ENCODE measurements at places on chromosomes 2 and 18.

DNA sequence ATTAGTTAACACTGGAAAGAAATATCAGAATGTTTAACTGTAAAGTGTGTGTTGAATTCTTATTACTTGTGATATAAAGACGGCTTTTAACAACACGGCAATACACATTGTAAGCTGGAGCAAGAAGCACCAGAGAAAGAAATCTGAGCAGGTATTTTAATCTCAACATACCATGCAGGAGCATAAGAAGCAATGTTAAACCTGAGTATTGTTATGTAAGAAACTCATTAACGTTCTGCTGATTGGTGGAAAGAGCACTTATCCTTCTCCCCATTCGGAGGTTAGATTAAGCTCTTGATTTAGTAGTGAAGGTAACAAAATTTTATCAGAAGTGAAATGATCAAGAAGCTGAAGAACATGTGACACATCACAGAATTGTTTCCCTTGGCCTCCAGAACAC lies 107.4 kb downstream of the EPC2 start:
- DNase-seq, result no peak

DNA sequence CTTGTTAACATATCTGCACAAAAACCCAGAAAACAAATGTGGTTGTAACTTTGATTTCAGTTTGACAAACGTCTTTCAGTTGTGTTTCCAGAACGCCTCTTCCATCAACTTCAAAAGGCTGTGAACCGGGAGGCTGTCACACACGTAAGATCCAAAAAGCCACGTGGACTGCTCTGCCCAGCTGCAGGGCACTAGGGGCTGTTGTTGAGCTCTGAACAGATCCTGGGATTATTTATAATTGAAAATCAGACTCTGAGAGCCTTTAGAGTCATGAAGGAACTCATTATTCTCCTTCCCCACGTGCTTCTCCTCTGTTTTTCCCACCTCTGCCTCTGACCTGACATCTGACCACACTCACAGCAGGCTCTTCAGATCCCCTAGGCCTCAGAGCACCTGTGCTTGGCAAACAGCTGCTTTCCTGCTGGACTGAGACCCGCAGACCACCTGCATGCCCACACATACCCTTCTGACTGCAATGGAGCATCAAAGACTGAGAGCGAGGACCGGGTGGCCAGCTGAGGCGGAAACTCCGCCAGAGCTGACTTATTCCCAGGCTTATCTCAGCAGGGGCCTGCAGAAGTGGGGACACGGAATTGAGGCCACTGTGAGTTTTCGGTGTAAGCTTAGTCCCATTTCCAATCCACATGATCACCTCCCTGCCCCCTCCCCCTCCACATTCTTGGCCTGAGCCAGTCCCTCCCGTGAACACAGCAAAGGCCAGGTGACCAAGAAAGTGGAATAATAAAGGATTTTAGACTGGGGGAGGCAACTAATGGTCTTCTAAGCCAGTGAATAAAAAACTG lies 114.8 kb downstream of the ATL2 start:
- DNase-seq, result no peak

- no peak for DNase-seq
Observed at GRCh38 chr2:177964892-177965291, 107.7 kb downstream of the PDE11A start.

- DNase-seq, result no peak
Observed at GRCh38 chr2:105361102-105361889, 24.0 kb downstream of the C2orf49 start.

GRCh38 chr2:40039549-40039948 lies 260.5 kb upstream of the THUMPD2 start:
- no peak for DNase-seq

DNA sequence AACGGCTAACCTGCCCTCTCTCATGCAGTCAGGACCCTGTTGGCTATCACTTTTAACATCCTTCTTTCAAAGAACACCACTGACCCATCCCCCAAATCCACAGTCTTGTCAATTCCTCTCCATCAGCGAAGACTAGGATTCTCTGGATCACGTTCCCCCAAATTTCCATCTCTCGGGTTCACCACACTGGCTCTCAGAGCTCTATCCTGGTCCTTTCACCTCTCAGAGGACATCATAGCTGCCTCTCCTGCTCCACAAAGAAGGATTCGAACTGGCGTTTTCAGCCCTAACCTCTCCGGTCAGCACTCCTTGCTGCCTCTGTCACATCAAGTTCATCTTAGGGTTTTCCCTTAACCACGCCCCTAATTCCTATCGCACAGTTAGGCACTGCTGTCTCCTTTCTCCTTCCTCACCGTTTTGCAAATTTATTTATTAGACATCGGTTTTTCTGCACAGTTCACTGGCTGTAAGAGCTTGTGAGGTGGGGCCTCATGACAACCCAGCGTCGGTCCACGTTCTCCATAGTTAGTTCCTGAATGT lies 247.5 kb upstream of the PXDN start:
- no peak for DNase-seq
